ENCODE measurements at places on chromosomes 12 and 14.
A peak's percentile ranks its signal among the peaks of the same experiment; 100 is the strongest.

- no peak for DNase-seq
Observed at GRCh38 chr14:104020471-104020870, 65.0 kb upstream of the ASPG start.

DNA sequence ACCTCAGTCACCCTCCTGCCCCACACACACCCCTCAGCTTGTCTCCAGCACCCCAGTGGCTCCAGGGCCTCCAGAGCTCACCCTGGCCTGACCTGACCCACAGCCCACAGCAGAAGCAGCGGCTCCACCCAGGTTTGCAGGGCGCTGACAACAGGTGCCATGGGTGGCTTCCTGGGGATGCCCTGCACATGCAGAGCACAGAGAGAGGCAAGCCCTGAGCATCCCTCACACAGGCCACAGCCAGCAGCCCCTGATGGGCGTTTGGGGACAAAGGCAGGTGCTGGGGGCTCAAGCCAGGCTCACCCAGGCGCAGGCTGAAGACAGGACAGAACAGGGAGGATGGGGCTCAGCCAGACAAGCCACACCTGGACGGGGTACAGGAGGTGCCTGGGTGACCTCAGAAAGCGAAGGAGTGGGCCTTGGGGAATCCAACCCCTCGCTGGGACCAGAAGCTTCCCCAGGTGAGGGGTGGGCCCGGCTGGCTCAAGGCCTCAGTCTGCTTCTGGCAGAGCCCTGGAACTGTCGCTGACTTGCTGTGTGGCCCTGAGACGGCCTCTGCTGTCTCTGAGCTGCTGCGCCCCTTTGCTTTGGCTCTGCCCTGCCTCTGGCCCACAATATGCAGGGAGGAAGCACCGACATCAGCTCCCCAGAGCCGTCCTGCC, 10.6 kb downstream of the ARL6IP4 start:
- DNase-seq, result no peak

- DNase-seq, result peak; percentile 4
Observed at GRCh38 chr12:26028953-26029735, 70.7 kb downstream of the RASSF8 start.

GRCh38 chr12:97022536-97023230, 115.6 kb downstream of the NEDD1 start:
- DNase-seq, result no peak

DNA sequence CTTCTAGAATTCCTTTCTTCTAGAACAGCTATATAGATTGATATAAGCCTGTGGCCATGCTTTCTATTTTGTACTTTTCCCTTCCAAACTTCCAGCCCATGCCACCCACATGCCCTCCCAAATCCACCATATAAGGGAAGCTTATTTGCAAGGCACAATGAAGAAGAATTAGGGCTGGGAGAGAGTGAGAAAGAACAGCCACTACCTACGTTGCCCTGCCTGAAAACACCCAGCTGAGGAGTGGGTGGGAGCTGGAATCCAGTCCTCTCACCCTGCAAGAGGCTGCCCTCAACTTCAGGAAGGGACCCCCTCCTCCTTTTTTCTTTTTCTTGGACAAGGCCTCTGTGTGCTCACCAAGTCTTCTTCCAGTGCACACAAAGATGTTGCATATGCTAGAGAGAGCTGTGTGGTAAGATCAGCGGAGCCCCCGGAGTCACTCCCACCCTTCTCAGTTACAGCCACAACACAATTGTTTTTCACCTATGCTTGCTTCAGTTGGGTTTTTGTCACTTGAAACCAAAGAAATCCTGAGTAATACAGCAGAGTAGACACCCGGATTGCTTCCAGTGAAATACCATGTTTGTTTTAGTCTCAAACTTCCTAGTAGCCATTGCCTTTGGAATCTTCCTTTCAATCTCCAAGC, 38.8 kb downstream of the CDKL1 start:
- DNase-seq, result no peak

All from naive thymus-derived CD8-positive, alpha-beta T cell (primary cell).